ENCODE measurements at places on chromosomes 5 and 9.
A peak's percentile ranks its signal among the peaks of the same experiment; 100 is the strongest.

GRCh38 chr9:136854113-136854841 is 2.1 kb downstream of the MAMDC4 start:
- DNase-seq, result no peak

- no peak for DNase-seq
Observed at GRCh38 chr9:124747065-124747464, 24.0 kb downstream of the NR6A1 start.

- no peak for DNase-seq
Observed at GRCh38 chr5:149719666-149720065, 10.4 kb upstream of the PPARGC1B start.

DNA sequence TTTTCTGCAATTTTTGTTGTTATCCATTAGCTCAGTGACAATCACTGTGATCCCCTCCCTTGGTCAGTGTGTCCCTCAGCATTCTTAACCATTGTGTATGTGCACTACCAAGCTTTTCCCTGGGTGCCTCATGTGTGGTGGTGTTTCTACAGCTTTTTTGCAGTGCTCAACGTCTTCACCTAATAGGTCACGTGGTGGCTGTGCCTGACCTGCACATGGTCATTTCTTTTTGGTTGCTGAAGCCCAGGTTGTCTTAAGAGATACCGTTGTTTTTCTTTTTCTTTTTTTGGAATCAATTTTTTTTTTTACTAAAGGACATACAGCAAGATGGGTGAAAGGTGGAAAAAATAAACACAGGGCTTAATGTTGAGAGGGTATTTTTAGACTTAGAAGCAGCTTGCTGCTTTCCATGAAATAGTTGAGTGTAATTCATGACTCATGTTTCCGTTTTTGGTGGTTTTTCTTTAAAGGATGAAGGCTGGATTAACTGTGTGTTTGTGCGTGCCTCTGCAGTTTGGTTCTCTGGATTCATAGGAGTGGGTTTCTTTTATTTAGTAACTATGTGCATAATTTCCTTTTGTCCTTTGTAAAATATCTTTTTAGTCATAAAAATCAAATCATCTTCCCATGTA is 22.2 kb downstream of the SH3GL2 start:
- no peak for DNase-seq

DNA sequence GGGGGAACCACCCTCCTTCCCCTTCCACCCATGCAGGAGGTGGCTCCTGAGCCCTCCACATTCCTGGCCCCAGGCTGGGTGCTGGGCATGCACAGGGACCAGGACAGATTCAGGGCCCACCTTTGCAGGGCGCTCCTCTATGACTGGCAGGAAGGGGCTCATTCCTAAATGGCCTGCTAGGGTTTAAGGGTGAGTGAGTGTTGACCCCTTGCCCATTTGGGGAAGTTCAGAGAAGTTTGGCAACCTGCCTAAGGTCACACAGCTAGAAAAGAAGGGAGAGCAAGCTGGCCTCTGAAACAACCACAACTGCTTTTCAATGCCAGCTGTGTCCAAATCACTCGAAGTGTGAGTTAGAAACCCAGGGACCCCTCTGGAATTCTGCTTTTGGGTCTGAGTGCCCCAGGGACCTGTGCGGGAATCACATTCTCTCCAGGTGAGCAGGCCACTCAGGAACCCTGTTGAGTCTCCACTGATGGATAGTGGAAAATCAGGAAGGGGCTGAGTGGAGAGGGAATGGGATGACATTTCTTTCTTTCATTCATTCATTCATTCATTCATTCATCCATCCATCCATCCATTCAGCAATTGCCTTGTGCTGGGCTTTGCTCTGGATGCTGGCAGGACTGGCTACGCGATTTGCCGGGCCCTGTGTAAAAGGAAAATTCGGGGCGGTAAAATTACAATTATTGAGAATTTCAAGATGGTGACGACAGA is 191.9 kb downstream of the C9orf50 start:
- no peak for DNase-seq

DNA sequence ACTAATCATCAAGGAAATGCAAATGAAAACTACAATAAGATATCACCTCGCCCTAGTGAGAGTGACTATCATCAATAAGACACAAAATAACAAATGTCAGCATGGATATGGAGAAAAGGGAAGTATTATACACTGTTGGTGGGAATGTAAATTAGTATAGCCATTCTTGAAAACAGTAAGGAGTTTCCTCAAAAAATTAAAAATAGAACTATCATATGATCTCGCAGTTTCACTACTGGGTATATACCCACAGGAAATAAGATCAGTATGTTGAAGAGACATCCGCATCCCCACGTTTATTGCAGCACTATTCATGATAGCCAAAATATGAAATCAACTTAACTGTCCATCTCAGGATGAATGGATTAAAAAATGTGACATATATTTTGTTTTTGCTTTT is 31.6 kb upstream of the STK32A start:
- DNase-seq, result no peak

DNA sequence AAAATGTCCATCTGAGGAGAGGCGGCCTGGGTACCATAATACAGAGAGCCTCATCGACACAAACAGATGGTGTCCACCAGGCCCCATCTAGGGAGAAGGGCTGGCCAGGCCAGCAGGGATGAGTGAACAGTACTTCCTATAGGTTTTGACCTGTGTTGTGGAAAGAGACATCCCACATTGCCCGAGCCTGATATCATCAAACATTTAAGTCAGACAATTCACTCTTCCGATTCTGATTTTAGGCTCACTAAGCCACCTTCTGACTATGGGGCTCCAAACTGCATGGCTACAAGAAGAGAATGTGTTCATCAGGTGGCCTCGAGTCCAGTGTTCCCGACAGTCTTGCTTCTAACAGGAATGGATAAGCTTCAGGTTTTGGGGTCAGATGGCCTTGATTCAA is 38.9 kb downstream of the SLC22A5 start:
- DNase-seq, result no peak

DNA sequence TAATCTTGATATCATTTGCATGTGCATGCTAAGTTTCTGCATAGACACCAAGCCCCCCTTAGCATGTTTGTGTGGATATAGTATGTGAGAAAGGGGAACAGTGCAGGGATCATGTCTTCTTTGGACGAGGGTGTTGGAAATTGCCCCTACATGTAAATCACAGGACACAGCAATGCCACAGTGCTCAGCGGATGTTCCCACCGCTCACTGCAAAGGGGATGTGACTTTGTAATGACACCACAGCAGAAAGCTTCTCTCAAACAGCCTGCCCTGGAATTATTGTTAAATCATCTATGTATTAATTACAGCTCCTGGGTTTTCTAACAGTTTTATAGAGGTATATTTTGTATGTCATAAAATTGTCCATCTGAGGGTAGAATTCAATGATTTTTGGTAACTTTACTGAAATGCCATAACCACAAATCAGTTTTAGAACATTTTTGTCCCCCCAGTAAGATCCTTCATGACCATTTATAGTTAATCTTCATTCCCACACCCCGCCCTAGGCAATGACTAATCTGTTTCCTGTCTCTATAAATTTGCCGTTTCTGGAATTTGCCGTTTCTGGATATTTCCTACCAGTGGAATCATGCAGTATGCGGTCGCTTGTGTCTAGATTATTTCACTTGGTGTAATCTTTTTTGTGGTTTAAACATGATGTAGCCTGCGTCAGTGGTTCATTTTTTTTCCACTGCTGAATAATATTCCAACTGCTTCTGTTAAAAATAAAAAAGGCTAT is 648.5 kb upstream of the WWC1 start:
- no peak for DNase-seq

GRCh38 chr9:96398582-96399324 is 15.2 kb upstream of the SLC35D2 start:
- no peak for DNase-seq

- DNase-seq, result no peak
Observed at GRCh38 chr5:136080483-136081216, 51.9 kb downstream of the TGFBI start.

- no peak for DNase-seq
Observed at GRCh38 chr9:22363421-22363887, 83.2 kb upstream of the DMRTA1 start.

GRCh38 chr5:93586736-93587596 is 3.9 kb downstream of the NR2F1 start:
- DNase-seq, result no peak

- no peak for DNase-seq
Observed at GRCh38 chr5:132225165-132226032, 2.3 kb downstream of the P4HA2 start.

GRCh38 chr5:134115806-134116175 is 1.3 kb downstream of the TCF7 start:
- no peak for DNase-seq

DNA sequence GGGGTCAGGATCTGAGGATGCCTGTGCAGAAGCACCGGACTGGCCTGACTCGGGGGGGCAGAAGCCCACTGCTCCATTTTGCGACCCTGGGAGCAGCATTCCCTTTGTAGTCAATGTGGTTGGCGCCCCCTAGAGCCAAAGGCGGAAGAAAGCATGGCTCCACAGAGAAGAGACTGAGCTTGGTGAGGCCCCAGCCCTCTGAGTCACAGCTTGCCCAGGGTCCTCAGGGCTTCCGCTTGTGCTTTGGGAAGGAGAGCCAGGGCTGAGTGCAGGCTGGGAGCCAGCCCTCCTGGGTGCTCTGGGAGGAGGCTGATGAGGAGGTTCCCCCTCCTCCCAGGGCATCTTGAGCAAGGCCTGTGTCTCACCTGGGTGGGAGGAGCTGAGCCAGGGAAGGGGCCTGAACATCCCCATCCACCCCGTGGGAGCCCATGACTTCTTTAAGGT is 5.5 kb upstream of the AQP3 start:
- peak; percentile 66 for DNase-seq

DNA sequence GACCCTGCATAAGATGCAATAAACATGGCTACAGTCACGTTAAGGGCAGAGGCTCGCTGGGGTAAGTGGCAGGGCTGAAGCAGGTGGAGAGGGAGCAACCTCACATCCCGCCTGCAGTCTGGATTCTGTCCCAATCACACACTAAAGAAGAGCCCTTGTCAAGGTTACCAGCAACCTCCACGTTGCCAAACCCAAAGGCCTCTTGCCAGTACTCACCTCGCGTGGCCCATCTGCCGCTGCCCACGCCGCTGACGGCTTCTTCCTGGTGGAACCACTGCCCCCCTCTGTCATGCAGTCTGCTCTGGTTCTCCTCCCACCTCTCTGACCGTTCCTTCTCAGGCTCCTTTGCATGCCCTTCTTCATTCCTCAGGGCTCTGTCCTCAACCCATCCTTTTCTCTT is 8.8 kb downstream of the AQP7 start:
- no peak for DNase-seq

DNA sequence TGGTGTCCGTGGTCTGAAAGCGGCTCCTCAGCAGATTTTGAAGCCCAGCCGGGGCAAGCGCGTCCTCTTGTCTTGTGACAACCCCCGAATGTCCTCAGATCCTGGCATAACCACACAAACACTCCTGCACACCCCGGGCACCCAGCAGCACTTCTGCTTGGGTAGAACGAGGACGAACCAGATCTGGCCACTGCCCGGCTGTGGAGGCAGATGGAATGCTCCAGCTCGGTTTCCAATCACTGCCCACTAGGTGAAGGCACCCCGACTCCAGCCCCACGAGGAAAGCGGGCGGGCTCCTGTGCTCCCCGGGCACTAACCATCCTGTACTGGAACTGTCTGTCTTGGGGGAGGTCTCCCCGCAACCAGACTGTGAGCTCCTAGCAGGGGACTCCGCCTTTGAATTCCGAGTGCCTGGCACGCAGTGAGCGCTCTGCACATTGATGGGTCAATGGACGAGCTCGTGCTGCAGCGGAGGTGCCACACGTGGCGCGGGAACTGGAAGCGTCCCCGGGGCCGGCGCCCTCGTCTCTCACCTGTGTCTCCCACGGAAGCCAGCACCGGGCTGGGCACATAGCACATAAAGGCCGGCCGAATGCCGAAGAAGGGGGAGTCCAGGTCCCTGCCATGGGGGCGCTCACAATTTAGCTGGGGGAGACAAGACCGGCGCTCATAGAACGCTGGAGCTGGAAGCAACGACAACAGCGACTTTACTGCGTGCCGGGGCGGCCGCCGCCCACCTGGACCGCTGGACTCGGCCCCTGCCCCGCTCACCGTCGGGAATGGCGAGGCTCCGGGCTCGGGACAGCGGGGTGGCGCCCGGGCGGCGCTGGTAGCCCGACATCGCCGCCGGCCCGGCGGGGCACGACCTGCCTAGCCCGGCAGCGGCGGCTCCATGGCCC is 608 bp downstream of the ENTR1 start:
- no peak for DNase-seq

DNA sequence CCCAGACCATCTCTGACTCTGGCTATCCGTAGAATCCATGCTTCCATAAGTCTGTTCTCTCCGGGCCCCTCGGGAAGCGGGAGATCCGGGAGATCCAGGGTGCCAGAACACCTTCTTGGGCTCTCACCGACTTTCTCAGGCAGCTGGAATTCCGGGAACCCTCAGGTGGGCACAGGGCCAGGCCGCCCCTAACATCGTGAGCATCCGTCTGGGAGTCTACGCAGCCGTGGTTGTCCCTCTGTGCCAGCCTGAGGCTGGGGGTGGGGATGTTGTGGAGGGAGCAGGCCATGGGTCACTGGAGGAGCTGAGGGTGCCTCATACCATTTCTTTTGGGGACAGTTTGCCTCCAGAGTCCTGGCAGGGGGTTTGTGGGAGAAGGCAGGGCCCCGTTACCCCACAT is 92.3 kb upstream of the COL5A1 start:
- DNase-seq, result no peak

DNA sequence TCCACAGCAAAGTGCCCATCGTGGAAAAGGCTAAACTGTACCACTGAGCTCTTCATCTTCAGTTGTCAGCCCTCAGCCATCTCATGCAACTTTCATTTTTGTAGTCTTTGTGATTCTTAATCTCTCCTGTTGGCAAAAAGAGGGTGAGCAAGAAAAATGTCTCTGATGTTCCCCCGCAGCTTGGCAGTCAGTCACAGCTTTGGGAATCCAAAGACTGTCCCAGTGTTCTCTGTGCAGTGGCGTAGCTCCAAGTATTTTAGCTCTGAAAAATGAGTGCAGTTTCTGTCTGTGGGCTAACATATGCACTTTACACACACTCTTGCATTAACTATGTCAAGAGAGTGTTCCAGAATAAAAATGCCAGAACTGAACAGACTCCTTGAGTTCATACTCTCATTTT is 372.2 kb downstream of the TMEM232 start:
- DNase-seq, result no peak

- DNase-seq, result no peak
Observed at GRCh38 chr9:108186642-108187395, 669.0 kb downstream of the ACTL7B start.

DNA sequence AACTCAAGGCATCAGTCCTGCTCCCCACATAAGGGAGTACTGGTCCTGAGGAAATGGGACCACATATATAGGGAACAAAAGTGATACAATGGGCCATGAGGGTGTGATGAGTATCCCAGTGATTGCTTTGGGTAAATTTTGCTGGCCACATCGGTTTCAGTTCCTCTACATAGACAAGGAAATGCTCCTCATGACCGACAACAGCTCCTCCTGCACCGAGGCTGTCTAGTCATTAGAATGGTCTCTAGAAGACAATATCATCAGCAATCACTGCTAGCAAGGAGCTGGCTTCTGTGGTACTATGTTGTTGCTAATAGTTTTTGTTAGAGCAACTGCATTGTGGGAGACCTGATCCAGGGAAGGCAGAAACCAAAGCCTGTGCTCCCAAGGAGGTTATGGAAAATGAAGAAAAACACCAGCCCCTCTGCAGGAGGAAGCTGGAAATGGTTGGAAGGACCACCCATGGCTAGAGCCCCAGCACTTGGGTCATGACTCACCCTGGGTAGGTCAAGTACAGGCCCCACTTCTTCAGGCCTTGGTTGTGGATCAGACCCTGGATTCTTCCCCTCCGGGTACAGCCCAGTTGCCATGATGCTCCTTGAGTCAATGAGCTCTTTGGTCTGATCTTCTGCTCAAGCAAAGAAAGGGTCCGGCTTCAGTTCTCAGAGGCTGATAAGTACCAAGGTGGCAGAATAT is 3.4 kb upstream of the CTSL start:
- no peak for DNase-seq

All from iPS DF 6.9 (cell line).